ENCODE measurements at places on chromosomes 11 and 22.
A peak's percentile ranks its signal among the peaks of the same experiment; 100 is the strongest.

DNA sequence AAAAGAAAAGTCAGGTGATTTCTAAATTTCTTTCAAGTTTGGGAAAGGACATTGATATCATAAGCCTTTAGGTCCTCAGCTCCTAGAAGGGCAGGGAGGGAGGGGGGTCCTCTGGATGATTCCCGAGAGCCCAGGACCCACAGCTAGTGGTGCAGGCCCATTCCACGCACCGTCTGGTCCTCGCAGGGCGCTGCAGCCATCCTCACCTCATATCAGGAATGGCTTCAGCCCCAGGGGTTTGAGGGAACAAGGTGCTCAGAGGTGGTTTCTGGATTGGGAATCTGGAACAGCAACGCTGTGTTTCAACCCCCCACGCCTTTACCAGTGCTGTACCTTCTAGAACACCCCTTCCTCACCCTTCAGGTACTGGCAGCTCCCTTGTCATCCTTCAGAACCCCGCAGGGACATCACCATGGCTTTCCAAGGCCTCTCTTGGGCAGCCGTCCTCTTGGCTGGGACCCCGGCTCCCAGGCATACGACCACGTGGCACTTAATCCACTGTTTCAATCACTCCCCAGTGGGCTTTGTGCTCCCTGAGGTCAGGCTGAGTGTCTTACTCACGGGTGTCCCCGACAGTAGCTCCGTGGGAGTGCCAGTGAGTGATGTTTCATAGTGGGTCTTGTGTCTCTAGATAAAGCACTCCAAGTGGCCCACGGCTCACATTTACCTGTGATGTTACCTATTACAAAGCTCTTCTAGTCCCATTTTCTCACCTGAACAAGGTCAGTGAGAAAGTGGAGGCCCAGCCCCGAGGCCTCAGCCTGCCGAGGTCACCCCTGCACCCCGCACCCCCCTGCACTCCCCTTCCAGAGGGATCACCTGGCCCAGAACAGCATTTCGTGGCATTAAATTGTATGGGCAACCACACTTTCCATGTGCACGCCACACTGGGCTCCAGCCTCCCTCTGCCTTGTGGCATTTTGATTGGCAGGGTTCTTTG, 93.9 kb downstream of the MORC2 start:
- DNase-seq = no peak

GRCh38 chr11:13008625-13009475, at the start of gene RASSF10:
Gene RASSF10 (plus strand): TSS chr11:13009316. CDS start chr11:13009577, 261 bp downstream.
- DNase-seq = peak; percentile 87

- peak; percentile 48 for DNase-seq
Measured at GRCh38 chr22:39959640-39960447, at the start of gene TMA7B. Gene TMA7B (plus strand): TSS chr22:39960397. CDS start chr22:39964375, 3,978 bp downstream.

DNA sequence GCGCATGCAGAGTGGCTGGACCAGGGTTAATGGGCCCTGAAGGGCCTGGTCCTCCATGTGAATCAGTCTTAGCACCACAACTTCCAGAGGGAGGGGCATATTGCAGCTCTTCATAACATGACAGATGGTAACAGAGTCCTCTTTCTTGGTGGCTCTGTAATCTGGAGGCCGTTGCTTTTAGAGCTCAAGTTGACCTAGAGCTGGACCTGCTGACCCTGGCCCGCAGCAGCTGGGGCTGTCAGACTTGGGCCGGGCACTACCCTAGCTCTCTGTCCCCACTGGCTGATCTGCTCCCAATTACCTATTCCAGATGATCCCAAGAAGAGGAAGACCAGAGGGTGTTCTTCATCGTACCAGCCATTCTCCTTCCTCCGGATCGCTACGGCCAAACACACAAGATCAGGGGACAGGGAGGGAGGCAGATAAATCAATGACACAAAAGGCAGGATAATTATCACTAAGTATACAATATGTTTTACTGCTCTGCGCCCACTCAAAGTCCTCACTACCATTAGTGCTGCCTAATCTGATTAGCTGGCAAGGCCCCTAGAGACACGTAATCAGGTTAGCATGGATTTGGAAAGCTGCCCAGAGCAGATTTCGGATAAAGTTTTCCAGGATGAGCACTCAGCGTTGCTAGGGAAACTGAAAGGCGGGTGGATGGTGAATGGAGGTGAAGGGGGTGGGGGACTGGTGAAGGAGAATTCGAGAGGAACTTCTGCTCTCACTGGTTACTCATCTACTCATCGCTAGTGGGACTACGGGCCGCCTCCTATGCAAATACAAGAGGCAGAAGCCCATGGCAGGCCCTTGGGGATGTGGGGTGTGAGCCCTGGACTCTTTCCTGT, 64.5 kb upstream of the PHOX2A start:
- no peak for DNase-seq

DNA sequence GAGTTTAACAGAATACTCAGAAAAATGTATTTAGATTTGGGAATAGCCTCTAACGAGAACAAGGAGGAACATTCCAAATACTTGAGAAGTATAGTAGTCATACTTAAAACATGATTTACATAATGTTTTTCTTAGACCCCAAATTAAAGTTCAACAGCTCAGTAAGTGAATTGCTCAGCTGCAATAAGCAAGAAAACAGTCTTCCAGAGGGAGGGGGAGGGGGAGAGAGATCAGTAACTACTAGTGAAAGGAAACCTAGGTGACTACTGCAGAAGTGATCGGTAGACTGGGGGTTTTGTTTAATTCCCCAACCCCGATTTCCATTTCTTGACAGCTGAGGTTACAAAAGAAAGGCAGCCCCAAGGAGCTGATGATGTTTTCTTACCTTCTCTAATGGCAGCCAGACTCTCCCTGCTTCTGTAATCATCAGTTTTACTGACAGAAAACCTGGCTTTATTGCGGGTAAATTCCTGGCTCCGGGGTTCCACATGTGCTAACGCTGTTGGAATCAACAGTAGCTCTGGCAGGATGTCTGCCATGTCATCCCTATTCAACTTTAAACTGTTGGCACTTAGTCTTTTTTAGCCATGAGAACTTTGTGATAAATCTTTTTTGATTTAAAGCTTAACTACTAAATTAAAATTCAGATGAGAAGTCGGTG, 82.4 kb upstream of the BIRC3 start:
- no peak for DNase-seq

DNA sequence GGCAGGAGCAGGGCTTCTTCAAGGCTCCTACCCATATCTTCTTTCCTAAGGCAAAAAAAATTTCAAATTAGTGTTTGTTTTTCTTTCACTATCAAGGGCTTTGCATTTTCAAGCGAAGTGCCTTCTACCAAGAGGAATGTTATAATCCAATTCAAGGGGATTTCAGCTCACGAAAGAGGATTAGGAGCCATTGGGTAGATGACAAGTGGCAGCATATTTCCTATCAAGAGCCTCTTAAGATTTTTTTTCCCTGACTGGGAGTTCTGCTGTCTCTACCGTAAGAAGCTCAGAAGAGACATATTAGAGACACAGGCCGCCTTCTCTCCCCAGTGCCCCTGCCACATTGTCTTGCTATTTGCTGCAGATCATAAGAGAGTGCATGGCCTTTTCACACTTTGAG, 55.9 kb upstream of the BMAL1 start:
- no peak for DNase-seq

DNA sequence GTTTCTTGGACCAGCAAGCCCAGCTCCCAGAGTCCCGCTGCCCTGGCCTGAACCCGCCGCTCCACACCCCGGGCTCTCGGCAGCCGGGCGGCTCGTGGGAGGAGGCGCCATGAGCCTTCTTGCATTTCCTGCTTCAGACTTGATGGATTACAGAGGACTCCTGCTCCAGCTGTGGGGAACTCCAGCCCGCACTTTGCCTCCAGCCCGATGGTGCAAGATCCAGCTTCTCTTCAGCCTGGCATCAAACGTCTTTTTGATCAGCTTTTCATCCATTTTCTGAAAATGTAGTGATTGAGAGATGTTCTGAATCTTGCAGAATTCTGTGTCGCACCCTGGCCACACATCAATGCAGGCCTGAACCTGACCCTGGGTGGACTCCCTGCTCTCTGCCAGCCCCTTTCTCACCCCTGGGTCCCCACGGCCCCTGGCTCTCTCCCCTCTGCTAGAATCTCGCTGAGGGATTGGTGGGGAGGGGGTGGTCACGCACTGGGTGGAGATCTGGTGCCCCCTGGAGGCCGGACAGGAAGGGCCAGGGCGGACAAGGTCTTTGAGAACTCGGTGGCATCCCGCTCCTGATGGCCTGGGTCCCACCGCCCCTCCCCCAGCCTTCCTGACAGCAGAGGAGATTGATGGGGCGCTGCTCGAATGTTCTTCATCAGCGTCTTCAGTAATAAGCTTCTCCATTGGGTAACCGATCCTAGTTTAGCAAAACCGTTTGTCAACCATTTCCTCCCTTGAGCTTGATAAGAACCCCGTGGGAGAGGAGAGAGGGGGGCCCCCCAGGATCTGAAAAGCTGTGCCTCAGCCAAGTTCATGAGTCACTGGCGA, 12.1 kb upstream of the NFAM1 start:
- peak; percentile 78 for DNase-seq

DNA sequence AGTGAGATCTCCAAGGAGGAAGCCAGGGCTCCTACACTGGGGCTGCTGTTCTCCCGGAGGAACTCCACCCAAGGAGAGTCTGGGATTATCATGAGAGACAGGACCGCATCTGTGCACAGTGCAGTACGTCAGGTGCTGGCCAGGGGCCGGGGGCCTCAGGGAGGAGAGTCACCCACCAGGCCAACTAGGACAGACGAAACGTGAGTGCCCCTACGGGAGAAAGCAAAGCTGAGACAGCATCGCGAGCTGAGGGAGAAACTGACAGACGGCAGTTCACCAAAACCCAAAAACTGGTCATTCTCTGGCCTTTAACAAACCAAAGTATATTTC, 273.4 kb downstream of the BRD1 start:
- DNase-seq = no peak

DNA sequence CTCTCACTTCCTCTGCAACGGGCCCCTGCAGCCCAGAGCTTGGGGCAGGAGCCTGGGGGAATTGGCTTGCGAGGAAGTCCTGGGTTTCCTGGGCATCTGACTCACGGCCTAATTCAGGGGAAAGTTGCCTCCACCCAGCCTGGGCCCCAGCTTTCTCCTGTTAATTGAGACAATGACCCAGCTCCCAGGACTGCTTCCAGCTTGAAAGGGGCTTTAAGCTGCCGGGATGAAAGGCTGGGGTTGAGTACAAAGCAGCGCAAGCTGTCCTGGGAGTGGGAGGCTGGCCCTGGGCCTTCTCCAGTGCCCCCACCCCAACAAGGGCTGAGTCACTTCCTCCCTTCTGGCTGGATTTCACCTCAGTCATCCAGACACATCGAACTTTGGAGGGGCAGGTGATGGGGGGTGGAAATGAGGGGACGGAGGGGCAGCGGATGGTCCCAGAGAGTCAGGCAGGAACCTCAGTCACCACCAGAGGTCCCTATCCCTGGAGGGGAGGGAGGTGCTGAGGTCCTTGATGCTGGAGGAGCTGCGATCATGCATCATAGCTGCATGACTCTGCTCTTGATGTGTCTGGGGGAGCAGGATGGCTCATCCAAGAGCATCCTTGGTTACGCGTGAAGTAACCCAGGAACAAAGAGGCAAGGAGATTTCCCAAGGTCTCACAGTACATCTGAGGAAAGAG, 30.1 kb upstream of the OAF start:
- peak; percentile 8 for DNase-seq

DNA sequence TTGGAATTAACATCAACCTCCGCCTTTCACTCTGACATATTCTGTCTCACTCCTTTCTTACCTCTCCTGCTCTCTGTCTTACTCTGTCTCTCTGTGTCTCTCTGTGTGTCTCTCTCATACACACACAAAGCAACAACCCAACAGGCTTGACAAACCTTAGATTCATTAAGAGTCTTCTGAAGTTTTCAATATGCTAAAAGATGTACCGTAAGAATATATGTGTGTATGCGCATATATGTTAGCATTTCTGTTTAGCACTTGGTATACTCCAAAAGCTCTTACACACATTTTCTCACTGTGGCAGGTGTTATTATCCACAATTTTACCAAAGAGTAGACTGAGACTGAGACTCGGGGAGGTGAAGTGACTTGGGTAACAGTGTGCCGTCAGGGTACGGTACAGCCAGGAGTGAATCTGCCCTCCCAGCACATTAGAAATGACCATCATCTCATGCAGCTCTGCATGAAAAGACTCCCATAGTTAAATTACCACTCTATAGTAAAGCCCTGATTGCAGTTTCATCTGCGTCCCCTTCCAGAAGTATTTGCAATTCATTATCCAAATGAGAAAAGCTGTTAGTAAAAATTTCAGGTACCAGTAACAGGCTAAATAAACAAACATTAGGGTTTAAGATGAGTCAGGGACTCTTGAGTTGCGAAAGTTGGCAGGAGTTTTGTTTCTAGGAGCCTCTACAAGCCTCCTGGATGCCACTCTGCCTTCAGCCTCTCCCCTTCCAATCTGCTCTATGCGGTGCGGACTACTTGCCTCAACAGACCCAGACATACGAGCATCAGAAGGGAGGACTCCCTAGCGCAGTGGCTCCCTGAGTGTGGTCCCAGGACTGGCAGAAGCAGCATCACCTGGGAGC, 195.2 kb upstream of the TMEM45B start:
- DNase-seq = no peak

- no peak for DNase-seq
Measured at GRCh38 chr11:61539831-61540357, 31.3 kb downstream of the LRRC10B start.

- DNase-seq = no peak
Measured at GRCh38 chr11:62487738-62488551, 58.7 kb downstream of the AHNAK start.

- no peak for DNase-seq
Measured at GRCh38 chr11:106091480-106092123, 14.1 kb downstream of the AASDHPPT start.

DNA sequence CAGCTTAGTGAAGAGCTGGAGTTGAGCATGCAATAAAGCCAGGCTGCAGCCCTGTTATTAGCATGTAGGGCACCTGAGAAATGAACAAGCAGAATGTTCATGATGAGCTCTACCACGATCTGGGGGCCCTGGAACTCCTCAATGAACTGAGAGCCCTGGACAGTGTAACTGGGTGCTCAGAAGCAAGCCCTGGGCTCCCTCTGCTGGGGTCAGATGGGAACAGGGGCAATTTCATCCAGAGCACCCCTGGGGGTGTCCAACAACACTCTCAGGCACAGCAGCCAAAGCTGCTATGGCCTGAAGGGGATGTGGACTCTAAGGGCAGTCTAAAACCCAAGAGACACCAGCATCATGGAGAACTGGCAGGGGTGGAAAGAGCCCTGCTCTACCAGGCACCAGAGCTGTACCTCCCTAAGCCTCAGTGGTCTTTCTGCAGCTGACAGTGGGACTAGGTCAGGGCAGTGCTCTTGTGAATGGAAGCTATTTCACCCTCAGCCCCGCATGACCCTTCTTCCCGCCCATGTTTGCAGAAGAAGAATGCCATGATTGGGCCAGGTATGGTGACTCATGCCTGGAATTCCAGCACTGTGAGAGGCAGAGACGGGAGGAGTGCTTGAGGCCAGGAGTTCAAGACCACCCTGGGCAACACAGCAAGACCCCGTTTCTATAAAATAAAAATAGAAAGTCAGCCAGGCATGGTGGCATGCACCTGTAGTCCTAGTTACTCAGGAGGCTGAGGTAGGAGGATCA, 28.9 kb downstream of the THOC5 start:
- DNase-seq = peak; percentile 63

GRCh38 chr11:8016440-8016839, 29.3 kb downstream of the EIF3F start:
- DNase-seq = no peak
